Stimulated activated CD8-positive, alpha-beta memory T cell treated with anti-CD3 and anti-CD28 coated beads, Interleukin-4, amount 100 ng/mL, for 24 hours (primary cell): ENCODE measurements at places on chromosomes 12 and 14.

- DNase-seq: no peak
Observed at GRCh38 chr14:103195828-103196615, 72.8 kb downstream of the TNFAIP2 start.

- DNase-seq: no peak
Observed at GRCh38 chr12:96083020-96083719, 47.8 kb upstream of the LTA4H start.

- DNase-seq: no peak
Observed at GRCh38 chr14:102451064-102451352, 58.6 kb downstream of the ANKRD9 start.

DNA sequence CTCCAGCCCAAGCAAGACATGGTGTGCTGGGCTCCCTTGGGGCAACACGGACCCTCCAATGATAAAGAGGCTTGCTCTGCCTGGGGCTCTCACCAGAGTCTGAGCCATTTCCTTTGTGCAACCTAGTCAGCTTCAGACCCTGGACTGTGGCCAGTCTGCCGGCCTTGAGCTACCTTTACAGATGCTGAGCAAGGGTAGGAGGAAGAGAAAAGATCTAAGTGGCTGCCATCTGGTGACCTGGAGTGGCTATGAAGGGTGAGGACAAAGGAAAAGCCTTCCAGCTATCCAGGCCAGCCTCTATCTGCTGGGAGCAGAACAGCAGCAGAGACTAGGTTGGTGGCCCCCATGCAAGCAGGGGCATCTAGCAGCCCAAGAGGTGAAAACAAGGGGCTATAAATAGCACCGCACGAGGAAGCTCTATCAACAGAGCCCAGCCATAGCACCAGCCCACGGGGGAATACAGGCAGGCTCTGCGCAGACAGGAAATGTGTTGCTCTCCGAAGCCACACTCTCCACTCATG lies 230.1 kb downstream of the FOXN3 start:
- DNase-seq: no peak

GRCh38 chr14:65904988-65905387 lies 492.5 kb downstream of the FUT8 start:
- no peak for DNase-seq

DNA sequence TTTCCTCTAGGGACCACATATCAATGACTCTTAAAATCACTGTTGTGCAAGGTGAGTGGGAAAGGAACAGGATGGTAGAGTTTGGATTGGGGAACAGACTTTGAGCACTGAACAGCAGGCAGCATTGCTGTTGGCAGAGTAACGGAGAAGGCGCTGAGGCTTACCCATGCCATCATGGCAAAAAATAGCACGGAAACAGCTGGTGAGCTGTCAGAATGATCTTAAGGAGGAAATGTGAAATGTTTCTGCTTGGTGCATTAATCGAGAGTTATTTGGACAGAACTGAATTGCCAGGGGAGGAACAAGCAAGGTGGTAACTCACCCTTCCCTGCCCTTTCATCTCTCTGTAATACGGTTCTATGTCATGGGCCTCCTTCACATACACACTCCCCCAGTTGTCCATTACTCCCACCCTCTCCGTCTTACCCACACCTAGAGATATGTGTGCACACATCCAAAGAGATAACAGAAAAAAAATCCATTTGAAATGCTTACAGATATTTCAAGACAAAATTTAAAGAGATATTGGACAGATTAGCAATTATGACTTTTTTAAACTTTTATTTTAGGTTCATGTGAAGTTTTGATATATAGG lies 572.5 kb downstream of the DIO2 start:
- DNase-seq: no peak

- DNase-seq: no peak
Observed at GRCh38 chr14:64937171-64937820, 5.2 kb downstream of the GPX2 start.

GRCh38 chr14:92693998-92694795 lies 54.2 kb downstream of the LGMN start:
- no peak for DNase-seq

GRCh38 chr12:80849337-80849736 lies 88.4 kb downstream of the LIN7A start:
- DNase-seq: no peak

DNA sequence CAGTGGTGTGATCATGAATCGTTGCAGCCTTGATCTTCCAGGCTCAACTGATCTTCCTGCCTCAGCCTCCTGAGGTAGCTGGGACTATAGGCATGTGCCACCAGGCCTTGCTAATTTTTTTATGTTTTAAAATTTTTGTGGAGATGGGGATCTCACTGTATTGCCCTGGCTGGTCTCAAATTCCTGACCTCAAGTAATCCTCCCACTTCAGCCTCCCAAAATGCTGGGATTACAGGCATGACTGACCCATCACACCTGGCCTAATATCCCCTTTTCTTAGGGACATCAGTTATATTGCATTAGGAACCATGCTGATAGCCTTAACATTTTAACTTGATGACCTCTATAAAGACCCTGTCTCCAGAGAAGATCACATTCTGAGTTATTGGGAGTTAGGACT lies 42.8 kb downstream of the RASSF3 start:
- DNase-seq: no peak

- DNase-seq: no peak
Observed at GRCh38 chr12:83477696-83478095, 791.0 kb downstream of the TMTC2 start.

DNA sequence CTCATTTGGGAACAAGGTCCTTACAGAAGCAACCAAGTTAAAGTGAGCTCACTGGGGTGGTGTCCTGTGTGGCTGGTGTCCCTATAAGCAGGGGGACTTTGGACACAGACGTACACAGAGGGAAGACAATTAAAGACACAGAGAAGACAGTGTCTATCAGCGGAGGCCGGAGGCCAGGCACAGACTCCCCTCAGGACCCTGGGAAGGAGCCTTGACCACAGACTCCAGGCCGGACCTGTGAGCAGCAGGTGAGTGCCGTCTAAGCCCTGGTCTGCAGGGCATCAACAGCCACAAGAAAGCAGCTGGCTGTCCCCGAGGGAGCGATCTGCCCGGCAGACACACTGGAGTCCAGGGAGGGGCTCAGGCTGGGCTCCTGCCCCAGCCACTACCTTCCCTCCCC lies 219.1 kb upstream of the C14orf180 start:
- no peak for DNase-seq

- DNase-seq: no peak
Observed at GRCh38 chr14:77092676-77093075, 5.4 kb upstream of the CIPC start.
